ENCODE measurements at places on chromosomes 4 and X. TPM values are rescaled to one million over a fixed set of nuclear protein-coding genes. Genes with fewer than 3 reads are reported as not detected.

- no peaks in the 10 kb centered on the region for H3K36me3 ChIP-seq
- H3K4me1 ChIP-seq = no peaks in the 10 kb centered on the region
- peaks cover 2% of the 10 kb centered on the region for H3K27me3 ChIP-seq
- DNase-seq = no peak
- no peak overlapping the region for H3K4me3 ChIP-seq
- no peak overlapping the region for H3K27ac ChIP-seq
Observed at GRCh38 chr4:54173281-54173912, 55.7 kb upstream of the PDGFRA start.

GRCh38 chr4:149370002-149370401 lies 445.6 kb downstream of the IQCM start:
- H3K36me3 ChIP-seq = no peaks in the 10 kb centered on the region
- H3K27ac ChIP-seq = no peak overlapping the region
- no peaks in the 10 kb centered on the region for H3K27me3 ChIP-seq
- no peak for DNase-seq

- H3K4me1 ChIP-seq = peaks cover 31% of the 10 kb centered on the region
- no peaks in the 10 kb centered on the region for H3K27me3 ChIP-seq
- no peak overlapping the region for H3K4me3 ChIP-seq
- DNase-seq = peak; percentile 43
- no peaks in the 10 kb centered on the region for H3K36me3 ChIP-seq
- H3K27ac ChIP-seq = peak overlapping the region; percentile 36
Observed at GRCh38 chrX:45801554-45801953, 600.9 kb upstream of the DIPK2B start.

Gene PLAC8
- 12.1 TPM for total RNA-seq

Gene GPR173
- total RNA-seq = 11.3 TPM

GRCh38 chr4:17117746-17118145 lies 219.3 kb upstream of the LDB2 start:
- no peak for DNase-seq
- H3K4me1 ChIP-seq = no peaks in the 10 kb centered on the region
- no peaks in the 10 kb centered on the region for H3K27me3 ChIP-seq
- H3K36me3 ChIP-seq = no peaks in the 10 kb centered on the region
- H3K27ac ChIP-seq = no peak overlapping the region

Gene MCTS1
- 63.2 TPM for total RNA-seq

GRCh38 chrX:52359614-52360232 lies 9.1 kb upstream of the XAGE2 start:
- DNase-seq = no peak
- no peaks in the 10 kb centered on the region for H3K36me3 ChIP-seq
- no peak overlapping the region for H3K4me3 ChIP-seq
- H3K27me3 ChIP-seq = no peaks in the 10 kb centered on the region
- no peak overlapping the region for H3K27ac ChIP-seq

GRCh38 chr4:8072235-8072968 lies 86.2 kb downstream of the ABLIM2 start:
- peaks cover 8% of the 10 kb centered on the region for H3K27me3 ChIP-seq
- no peaks in the 10 kb centered on the region for H3K4me1 ChIP-seq
- H3K27ac ChIP-seq = no peak overlapping the region
- no peak overlapping the region for H3K4me3 ChIP-seq
- DNase-seq = no peak

DNA sequence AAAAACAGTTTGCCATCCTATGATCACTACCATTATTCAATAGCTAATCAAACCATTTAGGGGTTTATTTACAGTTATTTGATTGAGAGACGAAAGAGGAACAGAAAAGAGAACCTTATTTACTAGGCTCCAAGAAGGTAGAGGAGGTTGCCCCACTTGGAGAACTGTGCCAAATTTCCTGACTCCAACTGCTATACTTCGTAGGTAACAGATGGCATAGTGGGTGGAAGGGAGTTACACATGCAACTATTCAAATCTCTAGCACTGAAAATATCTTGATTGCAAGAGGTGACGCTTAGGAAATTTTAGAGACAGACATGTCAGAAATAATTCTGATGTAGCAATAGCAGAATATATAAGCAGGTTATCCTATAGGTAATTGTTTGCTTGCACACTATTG lies 38.0 kb upstream of the TMPRSS11F start:
- H3K4me1 ChIP-seq = no peaks in the 10 kb centered on the region
- H3K27ac ChIP-seq = no peak overlapping the region

Measured in endothelial cell of umbilical vein (primary cell).